Activated T-cell treated with anti-CD3 and anti-CD28 coated beads, Interleukin-2, amount 50 U/mL, for 72 hours (primary cell): ENCODE measurements at places on chromosomes 16 and 17. TPM values are rescaled to one million over a fixed set of nuclear protein-coding genes. Genes with fewer than 3 reads are reported as not detected.

Gene BAIAP3
- 0.26 TPM for total RNA-seq

Gene STH
- not detected for total RNA-seq

Gene CFAP119
- total RNA-seq, result 3.2 TPM

Gene PRSS33
- total RNA-seq, result not detected

Gene EVI2B
- 28.0 TPM for total RNA-seq

Gene CDR2L
- total RNA-seq, result 0.72 TPM

Gene EVPL
- total RNA-seq, result 0.09 TPM

Gene EPOP
- 30.3 TPM for total RNA-seq

Gene DUS1L
- total RNA-seq, result 109 TPM

Gene UNK
- total RNA-seq, result 22.6 TPM

Gene SULT1A2
- 1.2 TPM for total RNA-seq

Gene CD300C
- total RNA-seq, result 0.16 TPM

Gene KLHL10
- not detected for total RNA-seq

Gene KRT13
- not detected for total RNA-seq

Gene GP1BA
- 0.26 TPM for total RNA-seq

Gene SRCIN1
- 1.8 TPM for total RNA-seq

Gene KRT38
- not detected for total RNA-seq

GRCh38 chr16:64478252-64478906 lies 643.5 kb downstream of the CDH11 start:
- no peaks in the 10 kb centered on the region for H3K4me1 ChIP-seq
- H3K27me3 ChIP-seq, result no peaks in the 10 kb centered on the region
- H3K36me3 ChIP-seq, result peaks cover 4% of the 10 kb centered on the region
- no peak overlapping the region for H3K27ac ChIP-seq

GRCh38 chr17:59838052-59838916 lies 54.5 kb downstream of the TUBD1 start:
- peaks cover 65% of the 10 kb centered on the region for H3K4me1 ChIP-seq
- no peaks in the 10 kb centered on the region for H3K27me3 ChIP-seq
- peak overlapping the region; percentile 100 for H3K27ac ChIP-seq
- H3K4me3 ChIP-seq, result peak overlapping the region; percentile 95
- peak; percentile 54 for DNase-seq
- peaks cover 60% of the 10 kb centered on the region for H3K36me3 ChIP-seq

- H3K4me1 ChIP-seq, result peaks cover 70% of the 10 kb centered on the region
- H3K27me3 ChIP-seq, result no peaks in the 10 kb centered on the region
- DNase-seq, result peak; percentile 49
- H3K36me3 ChIP-seq, result no peaks in the 10 kb centered on the region
- H3K4me3 ChIP-seq, result peak overlapping the region; percentile 71
These were observed 12.2 kb upstream of the CCL5 start for GRCh38 chr17:35892091-35893035.

DNA sequence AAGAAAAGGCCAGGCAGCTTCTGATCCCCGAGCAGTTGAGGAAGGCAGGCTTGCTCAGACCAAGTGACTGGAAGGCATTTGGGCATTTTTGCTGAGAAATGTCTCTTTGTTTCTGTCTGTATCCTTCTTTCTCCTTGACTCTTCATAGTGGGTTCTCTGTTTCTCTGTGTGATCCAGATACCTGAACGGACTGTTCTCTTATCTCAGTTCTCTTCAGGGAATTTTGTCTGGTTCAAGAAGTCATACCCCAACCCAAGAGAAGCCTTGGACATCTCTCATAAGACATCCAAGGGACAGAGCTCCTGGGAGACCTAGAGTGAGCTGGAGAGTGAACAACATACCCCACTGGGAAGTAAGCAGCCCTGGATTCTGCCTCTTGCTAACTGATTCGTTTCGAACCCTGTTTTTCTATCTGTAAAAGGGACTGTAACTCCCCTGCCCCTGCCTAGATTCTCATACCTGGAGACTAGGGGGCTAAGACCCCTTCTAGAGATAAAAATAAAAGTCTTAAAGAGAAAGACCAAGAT lies 541 bp downstream of the CCL3 start:
- peak overlapping the region; percentile 96 for H3K27ac ChIP-seq
- no peaks in the 10 kb centered on the region for H3K36me3 ChIP-seq
- peak overlapping the region; percentile 55 for H3K4me3 ChIP-seq
- H3K27me3 ChIP-seq, result peaks cover 39% of the 10 kb centered on the region
- DNase-seq, result no peak
- peaks cover 53% of the 10 kb centered on the region for H3K4me1 ChIP-seq

- H3K36me3 ChIP-seq, result no peaks in the 10 kb centered on the region
- H3K27me3 ChIP-seq, result no peaks in the 10 kb centered on the region
- H3K4me3 ChIP-seq, result no peak overlapping the region
- DNase-seq, result no peak
These were observed 973 bp upstream of the KRT15 start for GRCh38 chr17:41519501-41520224.

GRCh38 chr16:67137605-67138004 lies 13.2 kb downstream of the B3GNT9 start:
- no peak overlapping the region for H3K4me3 ChIP-seq
- peaks cover 17% of the 10 kb centered on the region for H3K36me3 ChIP-seq
- H3K27ac ChIP-seq, result no peak overlapping the region

- peaks cover 42% of the 10 kb centered on the region for H3K4me1 ChIP-seq
- no peak overlapping the region for H3K4me3 ChIP-seq
- H3K27ac ChIP-seq, result no peak overlapping the region
These were observed 2.0 kb downstream of the DNAI2 start for GRCh38 chr17:74276051-74276476.

- H3K27ac ChIP-seq, result no peak overlapping the region
- H3K36me3 ChIP-seq, result no peaks in the 10 kb centered on the region
- no peaks in the 10 kb centered on the region for H3K4me1 ChIP-seq
- no peak for DNase-seq
- H3K4me3 ChIP-seq, result peak overlapping the region; percentile 62
- peaks cover 69% of the 10 kb centered on the region for H3K27me3 ChIP-seq
These were observed 1.2 kb downstream of the BCAR1 start for GRCh38 chr16:75250089-75250808.

- peaks cover 92% of the 10 kb centered on the region for H3K4me1 ChIP-seq
- H3K27ac ChIP-seq, result peak overlapping the region; percentile 34
- no peaks in the 10 kb centered on the region for H3K27me3 ChIP-seq
- no peak for DNase-seq
These were observed 14.0 kb downstream of the HERPUD1 start for GRCh38 chr16:56945847-56946527.

- no peaks in the 10 kb centered on the region for H3K36me3 ChIP-seq
- H3K4me3 ChIP-seq, result no peak overlapping the region
- H3K4me1 ChIP-seq, result no peaks in the 10 kb centered on the region
- peaks cover 13% of the 10 kb centered on the region for H3K27me3 ChIP-seq
These were observed 15.0 kb downstream of the NTN1 start for GRCh38 chr17:9036336-9036735.

- no peaks in the 10 kb centered on the region for H3K27me3 ChIP-seq
- no peaks in the 10 kb centered on the region for H3K4me1 ChIP-seq
- H3K36me3 ChIP-seq, result no peaks in the 10 kb centered on the region
- H3K27ac ChIP-seq, result no peak overlapping the region
These were observed 8.8 kb upstream of the MPRIP start for GRCh38 chr17:17033466-17033865.

DNA sequence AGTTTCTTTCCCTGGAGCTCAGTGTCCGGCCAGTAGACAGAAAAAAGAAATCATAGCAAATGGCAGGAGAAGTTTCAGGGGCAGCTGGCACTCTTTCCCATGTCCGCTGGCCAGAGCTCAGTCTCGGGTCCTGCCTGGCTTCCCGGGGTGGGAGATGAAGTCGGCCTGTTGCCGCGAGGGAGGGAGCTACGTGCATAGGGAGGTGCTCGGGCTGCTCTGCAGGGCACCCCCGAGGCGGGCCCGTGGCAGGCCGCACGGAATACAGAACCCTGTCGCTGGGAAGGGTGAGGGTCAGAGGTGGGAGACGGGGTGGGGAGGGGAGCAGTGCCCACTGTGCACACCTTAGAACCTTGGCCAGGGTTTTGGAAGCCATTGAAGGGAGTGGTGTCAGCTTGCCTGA lies 78.3 kb upstream of the FOXF1 start:
- no peak for DNase-seq
- H3K36me3 ChIP-seq, result no peaks in the 10 kb centered on the region
- no peak overlapping the region for H3K4me3 ChIP-seq
- no peak overlapping the region for H3K27ac ChIP-seq
- H3K27me3 ChIP-seq, result no peaks in the 10 kb centered on the region

DNA sequence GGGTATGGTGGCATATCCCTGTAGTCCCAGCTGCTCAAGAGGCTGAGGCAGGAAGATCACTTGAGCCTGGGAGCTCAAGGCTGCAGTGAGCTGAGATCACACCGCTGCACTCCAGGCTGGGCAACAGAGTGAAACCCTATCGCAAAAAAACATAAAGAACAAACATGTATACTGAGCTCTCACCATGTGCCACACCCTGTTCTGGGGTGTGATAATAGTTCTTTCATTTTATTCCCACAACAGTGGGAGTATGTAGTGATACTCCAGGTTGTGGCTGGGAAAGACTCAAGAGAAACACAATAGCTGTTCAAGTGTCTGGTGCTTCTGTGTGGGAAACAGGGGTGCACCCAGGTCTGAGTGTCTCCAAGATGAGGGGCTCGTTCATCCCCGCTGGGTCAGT lies 90.7 kb downstream of the SOCS1 start:
- no peak for DNase-seq
- no peaks in the 10 kb centered on the region for H3K27me3 ChIP-seq
- H3K36me3 ChIP-seq, result peaks cover 2% of the 10 kb centered on the region
- no peak overlapping the region for H3K4me3 ChIP-seq
- H3K4me1 ChIP-seq, result peaks cover 42% of the 10 kb centered on the region

- H3K27ac ChIP-seq, result no peak overlapping the region
- no peak overlapping the region for H3K4me3 ChIP-seq
- H3K36me3 ChIP-seq, result peaks cover 38% of the 10 kb centered on the region
These were observed 16.2 kb downstream of the CIAPIN1 start for GRCh38 chr16:57430955-57431354.

- H3K27me3 ChIP-seq, result no peaks in the 10 kb centered on the region
- peaks cover 2% of the 10 kb centered on the region for H3K36me3 ChIP-seq
These were observed 23.6 kb downstream of the INTS2 start for GRCh38 chr17:61904094-61904710.

- H3K4me3 ChIP-seq, result peak overlapping the region; percentile 71
- H3K27ac ChIP-seq, result peak overlapping the region; percentile 44
- H3K27me3 ChIP-seq, result no peaks in the 10 kb centered on the region
- peaks cover 47% of the 10 kb centered on the region for H3K4me1 ChIP-seq
These were observed 28.7 kb downstream of the KIAA0513 start for GRCh38 chr16:85056211-85056748.

- H3K36me3 ChIP-seq, result no peaks in the 10 kb centered on the region
- H3K4me1 ChIP-seq, result no peaks in the 10 kb centered on the region
- H3K4me3 ChIP-seq, result no peak overlapping the region
- H3K27ac ChIP-seq, result no peak overlapping the region
- H3K27me3 ChIP-seq, result no peaks in the 10 kb centered on the region
These were observed 277.9 kb upstream of the MON1B start for GRCh38 chr16:76913046-76913445.

DNA sequence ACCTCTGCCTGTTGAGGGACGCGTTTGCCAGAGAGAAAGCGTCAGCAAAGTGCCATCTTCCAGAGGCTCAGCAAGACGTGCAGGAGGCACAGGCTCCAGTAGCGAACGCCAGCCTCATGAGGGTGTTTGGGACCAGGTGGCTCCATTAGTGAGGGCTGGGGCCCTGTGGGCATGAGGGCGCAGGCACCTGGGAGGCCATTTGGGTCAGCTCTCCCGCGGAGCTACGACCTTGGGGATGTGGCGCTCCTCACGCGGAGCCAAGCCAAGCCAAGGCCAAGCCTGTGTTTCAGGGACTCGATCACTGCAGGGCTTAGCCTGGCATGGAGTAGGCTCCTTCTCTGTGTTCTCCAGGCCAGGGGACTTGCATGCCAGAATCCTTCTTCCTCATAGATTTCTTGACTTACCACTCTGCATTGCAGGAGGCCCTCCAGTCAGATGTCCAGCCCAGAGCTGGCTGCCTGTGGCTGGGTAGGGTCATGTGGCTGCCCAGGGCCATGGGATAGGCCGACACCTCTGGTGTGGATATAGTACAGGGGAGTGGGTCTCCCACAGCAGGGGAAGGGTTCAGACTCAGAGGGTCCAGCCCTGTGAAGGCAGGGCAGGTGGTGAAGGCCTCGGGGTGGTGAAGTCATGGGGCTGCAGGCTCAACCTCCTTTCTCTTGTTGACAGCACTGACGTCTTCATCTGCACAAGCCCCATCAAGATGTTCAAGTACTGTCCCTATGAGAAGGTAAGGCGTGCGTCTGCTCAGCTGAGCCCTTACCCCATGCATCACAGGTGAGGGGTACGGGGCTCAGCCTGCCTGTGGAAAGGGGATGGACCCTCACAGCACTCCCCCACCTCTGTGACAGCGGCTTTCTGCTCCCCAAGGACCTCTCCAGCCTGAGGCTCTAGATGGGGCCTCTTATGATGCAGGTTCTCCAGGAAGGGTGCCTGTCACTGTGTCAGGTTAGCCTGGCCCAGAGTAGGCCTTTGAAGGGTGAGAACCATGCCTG lies 19.6 kb downstream of the NT5M start:
- no peaks in the 10 kb centered on the region for H3K36me3 ChIP-seq
- H3K4me1 ChIP-seq, result no peaks in the 10 kb centered on the region
- H3K4me3 ChIP-seq, result no peak overlapping the region
- DNase-seq, result no peak

- H3K36me3 ChIP-seq, result peaks cover 43% of the 10 kb centered on the region
- H3K4me3 ChIP-seq, result no peak overlapping the region
- DNase-seq, result no peak
- H3K27me3 ChIP-seq, result no peaks in the 10 kb centered on the region
- H3K27ac ChIP-seq, result peak overlapping the region; percentile 59
- H3K4me1 ChIP-seq, result peaks cover 15% of the 10 kb centered on the region
These were observed 49.2 kb downstream of the TNRC6A start for GRCh38 chr16:24778671-24779070.

DNA sequence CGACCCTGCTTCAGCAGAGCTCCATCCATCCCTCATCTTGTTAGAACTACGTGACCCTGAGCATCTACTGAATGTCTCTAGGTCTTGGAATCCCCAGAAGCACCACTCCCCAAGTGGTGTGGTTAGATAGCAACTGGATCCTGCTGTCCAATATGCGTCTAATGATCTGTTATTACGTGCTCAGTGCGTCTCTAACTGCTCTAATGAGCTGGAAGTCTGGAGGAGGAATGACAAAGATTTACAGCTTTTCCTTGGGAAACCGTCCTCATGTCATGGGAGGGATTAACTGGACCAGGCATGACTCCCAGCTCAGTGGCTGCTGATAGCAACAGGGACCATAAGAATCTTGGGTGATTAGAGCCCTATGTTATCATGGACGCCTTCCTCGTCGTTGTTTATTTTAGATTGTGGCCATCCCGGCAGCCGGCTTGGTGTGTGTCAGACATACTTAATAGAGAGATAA lies 150.9 kb downstream of the HS3ST3B1 start:
- no peak for DNase-seq
- H3K27me3 ChIP-seq, result no peaks in the 10 kb centered on the region
- no peak overlapping the region for H3K4me3 ChIP-seq
- no peaks in the 10 kb centered on the region for H3K36me3 ChIP-seq
